ENCODE measurements at places on chromosomes 2 and 18.

DNA sequence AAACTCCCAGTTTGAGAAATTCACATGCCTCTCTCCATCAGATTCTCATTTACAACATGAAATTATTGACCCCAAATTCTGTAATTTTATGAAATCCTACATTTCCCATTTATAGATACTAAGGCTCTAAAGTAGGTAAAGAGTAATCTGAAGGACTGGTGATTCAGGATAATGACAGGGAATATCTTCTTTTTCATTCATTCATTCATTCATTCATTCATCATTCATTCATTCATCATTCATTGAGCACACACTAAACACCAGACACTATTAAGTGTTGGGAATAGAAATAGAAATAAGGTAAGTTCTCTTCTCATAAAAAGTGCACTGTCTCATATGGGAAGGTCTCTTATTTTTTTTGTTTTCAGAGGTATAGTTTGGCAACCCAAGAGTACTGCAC, 116.9 kb downstream of the TGIF1 start:
- DNase-seq: no peak

GRCh38 chr2:74778381-74779264, 55.3 kb upstream of the HK2 start:
- DNase-seq: peak; percentile 56

DNA sequence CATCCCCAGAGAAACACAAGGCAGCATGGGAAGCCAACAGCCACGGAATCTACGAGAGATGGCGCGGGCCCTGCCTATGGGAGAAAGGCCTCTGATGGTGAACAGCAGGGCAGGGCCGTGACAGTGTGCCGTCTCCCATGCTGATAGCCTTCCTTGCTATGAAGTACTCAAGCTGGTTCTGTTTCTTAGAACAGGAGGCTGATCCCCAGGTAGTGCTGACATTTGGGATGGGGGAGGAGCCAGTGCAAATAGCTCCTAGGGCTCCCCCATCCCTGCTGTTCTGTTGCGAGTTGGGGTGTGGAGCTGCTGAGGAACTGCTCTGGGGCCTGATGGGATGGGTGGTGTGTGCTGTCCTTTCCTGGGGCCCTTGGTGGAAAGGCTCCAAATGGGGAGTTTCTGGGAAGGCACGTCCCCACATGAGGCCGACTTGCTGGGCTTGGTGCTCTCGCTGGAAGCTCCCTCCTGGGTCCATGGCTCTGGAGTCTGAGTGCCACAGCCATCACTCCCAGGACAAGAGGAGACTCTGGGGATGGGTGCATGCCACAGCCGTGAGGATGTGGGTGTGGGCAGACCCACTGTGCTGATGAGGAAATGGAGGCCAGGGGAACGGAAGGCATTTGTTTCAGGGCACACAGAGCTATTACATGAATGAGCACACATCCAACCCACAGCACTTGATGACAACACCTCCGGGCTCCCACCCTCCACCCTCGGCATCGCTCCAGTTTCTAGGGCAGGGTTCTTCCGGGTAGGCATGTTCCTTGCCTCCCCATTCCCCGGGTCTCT, 246.8 kb downstream of the HDAC4 start:
- no peak for DNase-seq

GRCh38 chr2:102809291-102810189, 47.7 kb downstream of the TMEM182 start:
- no peak for DNase-seq

DNA sequence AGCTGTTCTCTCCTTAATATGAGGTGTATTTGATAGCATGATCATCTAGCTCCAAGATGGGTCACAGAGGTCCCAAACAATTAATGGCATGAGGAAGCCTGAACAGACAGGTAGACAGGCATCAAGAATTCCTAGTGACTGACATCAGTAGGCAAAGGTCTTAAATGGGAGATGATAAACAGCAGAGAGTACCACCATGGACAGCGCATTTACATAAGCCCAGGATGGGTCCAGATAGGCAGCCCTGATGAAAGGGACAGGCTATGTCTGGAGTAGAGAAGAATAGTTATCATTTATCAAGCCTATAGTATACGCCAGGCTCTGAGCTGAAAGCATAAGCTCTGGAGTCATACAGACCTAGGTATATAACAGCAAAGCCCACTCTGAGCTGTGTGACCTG, 434.7 kb upstream of the SETBP1 start:
- no peak for DNase-seq

DNA sequence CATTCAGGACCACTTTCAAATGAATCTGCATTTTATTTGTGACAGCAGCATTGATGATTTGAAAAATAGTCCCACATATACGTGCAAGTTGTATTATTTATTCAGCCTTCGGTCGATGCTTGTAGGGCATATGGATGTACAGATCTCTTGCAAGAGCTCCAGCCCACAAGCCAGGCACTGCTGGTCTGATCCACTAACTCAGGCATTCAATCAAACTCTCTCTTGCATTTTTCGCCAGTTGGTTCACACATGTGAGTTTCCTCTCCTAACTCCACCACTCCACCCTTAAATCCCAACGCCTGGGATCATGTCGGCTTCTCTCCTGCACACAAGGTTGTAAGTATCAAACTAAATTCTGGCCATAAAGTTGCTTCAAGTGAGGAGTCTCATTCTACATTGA, 318.7 kb downstream of the CYP26B1 start:
- DNase-seq: no peak

GRCh38 chr2:100639588-100640390, 77.0 kb downstream of the PDCL3 start:
- no peak for DNase-seq

DNA sequence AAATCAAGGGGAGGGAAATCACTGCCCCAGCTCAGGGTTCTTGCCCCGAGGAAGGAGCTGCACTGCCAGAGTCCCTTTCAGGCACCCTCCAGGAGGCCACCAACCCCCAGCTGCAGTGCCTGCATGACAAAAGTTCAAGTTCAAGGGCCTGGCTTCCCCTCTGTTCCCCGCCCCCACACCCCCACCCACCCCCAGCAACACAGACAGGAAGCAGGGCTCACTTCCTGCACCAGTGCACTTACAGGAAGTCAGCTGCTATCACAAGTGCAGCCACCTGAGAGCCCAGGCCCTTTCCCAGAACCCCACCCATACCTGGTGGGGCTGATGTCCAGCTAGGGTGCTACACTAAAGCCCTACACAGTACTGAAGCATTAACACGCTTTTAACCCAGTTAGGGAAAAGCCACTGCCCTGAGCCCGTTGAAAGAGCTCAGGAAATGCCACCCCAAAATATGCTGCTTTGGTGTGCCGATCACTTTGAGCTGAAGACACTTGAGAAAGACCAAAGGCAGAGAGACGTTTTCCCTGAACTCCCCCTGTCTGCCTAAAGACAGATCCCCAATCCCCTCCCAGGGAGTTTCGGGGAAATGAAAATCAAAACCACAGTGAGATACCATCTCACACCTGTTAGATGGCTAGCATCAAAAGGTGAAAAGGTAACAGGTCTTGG, 109.9 kb upstream of the CAB39 start:
- DNase-seq: no peak

- no peak for DNase-seq
Measured at GRCh38 chr2:147492471-147492870, 352.4 kb upstream of the ACVR2A start.

DNA sequence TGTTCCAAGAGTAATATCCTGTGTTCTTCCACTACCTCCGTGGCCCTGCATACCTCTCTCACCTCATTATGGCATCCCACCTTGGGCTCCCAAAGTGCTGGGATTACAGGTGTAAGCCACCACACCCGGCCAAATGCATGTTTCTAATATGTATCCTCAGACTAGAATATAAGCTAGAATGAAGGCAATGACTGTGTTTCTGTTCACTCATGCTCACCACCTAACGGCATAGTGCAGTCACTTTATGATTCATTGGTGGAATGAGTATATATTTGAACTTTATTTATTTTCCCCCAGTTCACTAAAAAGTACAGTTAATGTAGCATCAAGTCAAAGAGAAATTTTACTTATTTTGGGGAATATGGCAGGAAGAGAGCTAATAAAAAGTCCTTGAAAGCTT, 11.3 kb downstream of the PIGN start:
- no peak for DNase-seq

- DNase-seq: no peak
Measured at GRCh38 chr18:32175265-32175664, 14.6 kb upstream of the MEP1B start.

GRCh38 chr2:198371921-198372543, 567.6 kb downstream of the PLCL1 start:
- no peak for DNase-seq

- peak; percentile 5 for DNase-seq
Measured at GRCh38 chr2:176851200-176851888, 361.2 kb upstream of the HNRNPA3 start.

DNA sequence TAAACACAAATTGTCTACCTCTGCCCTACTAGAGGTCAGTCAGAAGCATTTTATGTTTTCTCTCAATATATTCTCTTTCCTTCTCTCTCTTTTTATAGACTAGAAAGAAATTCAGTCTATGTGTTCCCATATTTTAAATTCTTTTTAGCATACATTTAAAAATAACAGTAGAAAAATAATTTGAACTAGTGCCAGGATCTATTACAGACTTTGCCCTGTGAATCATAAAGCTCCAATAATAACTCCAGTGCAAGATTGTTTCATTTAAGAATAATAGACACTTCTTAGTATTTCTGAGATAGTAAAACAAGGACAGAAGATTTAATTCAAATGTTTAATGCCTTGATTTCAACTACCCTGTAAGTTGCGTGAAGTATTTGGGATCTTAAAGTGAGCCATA, 60.1 kb downstream of the ITGB6 start:
- no peak for DNase-seq

DNA sequence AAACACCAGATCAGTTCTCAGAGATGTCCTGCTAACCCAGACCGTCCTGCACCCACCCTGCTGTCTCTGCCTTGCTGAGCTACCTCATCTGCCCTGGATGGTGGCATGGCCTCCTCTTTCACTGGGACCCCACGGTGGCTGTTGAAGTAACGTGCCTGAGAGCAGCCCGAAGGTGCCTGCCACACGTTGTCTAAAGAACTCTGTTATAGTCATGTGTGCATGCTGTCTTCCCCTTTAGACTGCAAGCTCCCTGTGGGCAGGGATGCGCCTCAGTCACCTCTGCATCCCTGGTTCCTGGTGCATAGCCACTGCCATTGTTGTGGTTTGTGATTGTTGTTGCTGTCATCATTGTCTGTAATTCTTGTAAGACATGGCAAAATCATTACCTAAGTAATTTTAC, 235.9 kb downstream of the EIPR1 start:
- no peak for DNase-seq
